ENCODE measurements at places on chromosomes 2 and 18. TPM values are rescaled to one million over a fixed set of nuclear protein-coding genes. Genes with fewer than 3 reads are reported as not detected.

The GREB1 gene
- 0.78 TPM for total RNA-seq

The PARD6G gene
- total RNA-seq: 0.24 TPM

GRCh38 chr2:73930386-73930785, 3.7 kb downstream of the DGUOK start:
- DNase-seq: no peak

GRCh38 chr2:652881-653480, 24.2 kb downstream of the TMEM18 start:
- DNase-seq: no peak

DNA sequence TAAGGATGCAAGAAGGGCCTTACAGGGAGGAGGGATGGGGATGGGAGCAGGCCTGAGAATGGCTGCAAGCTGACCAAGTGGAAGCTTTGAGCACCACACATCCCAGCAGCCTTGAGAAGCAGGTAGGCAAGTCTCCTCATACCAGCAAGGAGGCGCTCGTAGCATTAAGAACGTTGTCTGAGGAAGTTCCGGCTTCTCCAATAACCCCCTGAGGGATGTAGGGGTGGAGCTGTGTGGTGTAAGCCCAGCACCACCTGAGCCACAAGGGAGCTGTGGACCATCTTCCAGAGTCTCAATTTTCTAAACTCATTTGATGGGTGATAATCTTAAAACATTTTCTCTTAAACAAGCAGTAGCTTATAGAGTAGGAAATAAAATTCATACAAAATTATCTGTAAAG, 50.6 kb downstream of the ST3GAL5 start:
- no peak for DNase-seq

GRCh38 chr2:30505500-30506180, 58.6 kb downstream of the LCLAT1 start:
- DNase-seq: no peak

Data from RPMI7951 (cell line).